ENCODE measurements at places on chromosomes 2 and 18.

- DNase-seq = no peak
Observed at GRCh38 chr2:100242891-100243619, 79.2 kb downstream of the LONRF2 start.

- DNase-seq = no peak
Observed at GRCh38 chr2:73260338-73260984, 23.8 kb downstream of the FBXO41 start.

GRCh38 chr2:127462461-127462860 is 44.2 kb downstream of the PROC start:
- DNase-seq = no peak

DNA sequence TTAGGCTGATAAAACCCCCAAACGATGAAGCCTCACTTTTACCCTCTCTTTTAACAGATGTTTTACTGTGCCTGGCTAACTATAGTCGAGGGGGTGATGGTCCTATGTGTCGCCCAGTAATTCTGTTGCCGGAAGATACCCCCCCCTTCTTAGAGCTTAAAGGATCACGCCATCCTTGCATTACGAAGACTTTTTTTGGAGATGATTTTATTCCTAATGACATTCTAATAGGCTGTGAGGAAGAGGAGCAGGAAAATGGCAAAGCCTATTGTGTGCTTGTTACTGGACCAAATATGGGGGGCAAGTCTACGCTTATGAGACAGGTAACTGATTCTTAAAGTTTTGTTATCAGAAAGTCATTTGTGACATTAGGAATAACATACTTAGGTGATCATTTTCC is 20.4 kb downstream of the MSH6 start:
- no peak for DNase-seq

DNA sequence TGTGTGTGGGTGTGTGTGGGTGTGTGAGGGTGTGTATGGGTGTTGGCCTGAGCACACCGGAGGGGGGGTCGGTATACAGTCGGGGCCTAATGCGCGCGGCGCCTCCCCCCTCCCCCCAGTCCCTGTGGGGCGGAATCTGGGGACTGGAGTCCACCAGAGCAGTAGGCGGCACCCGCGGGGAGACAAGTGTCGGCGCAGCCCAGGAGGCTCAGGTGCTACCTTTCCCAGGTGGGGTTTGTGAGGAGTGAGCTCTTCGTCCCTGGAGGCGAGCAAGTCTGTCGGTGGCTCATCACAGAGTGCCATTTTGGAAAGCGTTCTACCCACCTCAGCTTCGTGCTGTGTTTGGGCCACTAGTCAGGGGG is 2896.1 kb upstream of the TEKT4 start:
- DNase-seq = no peak

- DNase-seq = no peak
Observed at GRCh38 chr18:52130624-52131301, 209.2 kb upstream of the DCC start.

DNA sequence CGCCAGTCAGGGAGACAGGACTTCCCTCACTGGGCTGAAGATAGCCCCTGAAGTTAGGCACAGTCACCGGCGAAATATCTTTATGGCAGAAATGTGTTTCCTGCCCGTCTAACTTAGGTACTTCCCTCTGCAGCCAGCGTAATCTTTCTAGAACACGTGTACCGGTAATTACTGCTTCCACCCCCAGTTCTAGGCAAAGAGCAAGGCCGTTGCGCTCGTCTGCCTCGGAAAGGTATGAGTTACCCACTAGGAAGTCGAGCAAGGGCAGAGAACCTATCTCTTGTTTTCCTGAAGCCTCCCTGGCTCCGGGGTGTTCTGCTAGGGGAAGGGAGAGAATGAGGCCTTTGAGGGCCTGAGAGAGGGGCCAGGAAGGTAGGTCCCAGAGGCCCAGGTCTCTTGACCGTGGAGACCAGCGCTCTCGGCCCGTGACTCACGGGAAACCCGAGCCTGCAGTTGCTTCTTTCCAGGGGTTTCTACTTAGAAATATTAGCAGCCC is 70.0 kb downstream of the TWSG1 start:
- no peak for DNase-seq

- no peak for DNase-seq
Observed at GRCh38 chr2:70932631-70933230, 3.0 kb upstream of the ATP6V1B1 start.

- no peak for DNase-seq
Observed at GRCh38 chr2:9422321-9423099, 818 bp downstream of the ITGB1BP1 start.

GRCh38 chr2:213848631-213849030 is 562.2 kb upstream of the VWC2L start:
- no peak for DNase-seq

GRCh38 chr18:27213123-27213717 is 28.1 kb upstream of the CHST9 start:
- no peak for DNase-seq

- no peak for DNase-seq
Observed at GRCh38 chr18:79620576-79621165, 58.9 kb upstream of the CTDP1 start.

GRCh38 chr2:172234716-172235691 is 132.3 kb upstream of the DLX2 start:
- no peak for DNase-seq

- no peak for DNase-seq
Observed at GRCh38 chr2:179886-180285, 83.9 kb downstream of the SH3YL1 start.

- DNase-seq = no peak
Observed at GRCh38 chr2:186605041-186605440, 15.2 kb downstream of the ITGAV start.

DNA sequence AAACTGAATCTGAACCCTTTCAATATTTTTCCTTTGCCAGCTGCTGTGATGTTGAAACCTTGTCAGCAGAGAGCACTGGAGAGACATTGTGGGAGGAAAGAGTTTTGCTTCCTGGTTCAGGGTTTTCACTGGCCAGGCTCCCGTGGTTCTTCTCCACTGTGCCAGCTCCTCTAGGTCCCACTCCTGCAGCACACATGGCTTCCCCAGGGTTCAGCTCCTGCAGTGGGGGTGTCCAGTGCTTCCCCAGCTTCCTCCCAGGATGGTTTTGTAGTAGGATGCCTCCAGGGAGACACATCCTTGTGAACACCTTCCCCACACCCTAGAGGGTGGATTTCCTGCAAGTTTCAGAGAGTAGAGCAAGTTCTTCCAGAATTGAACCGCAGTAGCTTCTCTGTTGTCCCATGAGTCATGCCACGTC is 24.0 kb upstream of the SULT1C3 start:
- no peak for DNase-seq

Data from stimulated activated CD4-positive, alpha-beta T cell treated with anti-CD3 and anti-CD28 coated beads, Interleukin-1b, Interleukin-23, amount 100 ng/mL, for 1 hour (primary cell).